ENCODE measurements at places on chromosomes 5 and 9.

- H3K27ac ChIP-seq: no peak overlapping the region
- H3K36me3 ChIP-seq: no peaks in the 10 kb centered on the region
- H3K4me1 ChIP-seq: peaks cover 72% of the 10 kb centered on the region
- no peak overlapping the region for H3K4me3 ChIP-seq
- no peak for DNase-seq
- H3K27me3 ChIP-seq: no peaks in the 10 kb centered on the region
Observed at GRCh38 chr9:20563917-20564316, 58.4 kb downstream of the MLLT3 start.

GRCh38 chr5:74303578-74303977, 336.9 kb downstream of the ENC1 start:
- no peaks in the 10 kb centered on the region for H3K36me3 ChIP-seq
- H3K4me1 ChIP-seq: no peaks in the 10 kb centered on the region
- no peak for DNase-seq
- no peak overlapping the region for H3K27ac ChIP-seq

GRCh38 chr5:9196403-9197227, 349.3 kb downstream of the SEMA5A start:
- no peak overlapping the region for H3K27ac ChIP-seq
- H3K4me3 ChIP-seq: no peak overlapping the region
- H3K27me3 ChIP-seq: no peaks in the 10 kb centered on the region
- no peaks in the 10 kb centered on the region for H3K4me1 ChIP-seq
- no peak for DNase-seq

- H3K36me3 ChIP-seq: no peaks in the 10 kb centered on the region
- no peaks in the 10 kb centered on the region for H3K27me3 ChIP-seq
- DNase-seq: no peak
- no peak overlapping the region for H3K27ac ChIP-seq
Observed at GRCh38 chr5:149108651-149109280, 32.5 kb upstream of the ABLIM3 start.

- DNase-seq: no peak
- no peaks in the 10 kb centered on the region for H3K36me3 ChIP-seq
- H3K4me1 ChIP-seq: no peaks in the 10 kb centered on the region
- peaks cover 17% of the 10 kb centered on the region for H3K27me3 ChIP-seq
Observed at GRCh38 chr9:135670721-135671590, 7.8 kb downstream of the LCN9 start.

DNA sequence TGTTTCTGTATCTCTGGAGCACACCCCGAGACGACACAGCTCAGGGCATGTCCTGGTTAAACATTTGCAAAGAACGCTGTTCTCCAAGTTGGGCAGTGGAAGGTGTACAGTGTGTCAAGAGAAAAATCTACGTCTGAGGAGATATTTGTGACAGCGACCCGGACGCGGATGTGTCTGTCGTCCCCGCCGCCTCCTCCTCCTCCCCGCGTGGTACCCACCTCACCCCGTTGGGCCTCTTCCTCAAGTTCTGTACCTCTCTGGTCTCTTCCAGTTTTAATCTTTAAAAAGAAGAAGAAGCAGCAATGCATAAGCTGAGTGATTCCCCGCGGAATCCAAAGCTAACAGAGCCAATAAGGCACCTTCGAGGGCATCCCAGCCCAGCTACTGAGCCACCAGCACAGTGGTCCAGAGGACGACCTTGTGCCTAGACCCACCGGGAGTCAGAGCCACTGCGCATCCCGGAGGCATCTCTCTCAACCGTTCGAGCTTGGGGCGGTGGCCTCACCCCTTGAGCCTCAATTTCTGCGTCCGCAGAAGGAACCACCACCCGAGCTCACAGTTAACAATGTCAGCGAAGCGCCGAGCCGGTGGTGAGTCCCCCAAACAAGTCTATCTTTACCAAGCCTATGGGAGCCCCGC, 467 bp downstream of the C9orf78 start:
- H3K27ac ChIP-seq: peak overlapping the region; percentile 97
- DNase-seq: peak; percentile 37
- H3K36me3 ChIP-seq: peaks cover 53% of the 10 kb centered on the region
- H3K4me3 ChIP-seq: peak overlapping the region; percentile 97
